ENCODE measurements at places on chromosomes 2 and 18.

- ATAC-seq, result no peak
Measured at GRCh38 chr2:124678043-124678442, 653.0 kb downstream of the CNTNAP5 start.

DNA sequence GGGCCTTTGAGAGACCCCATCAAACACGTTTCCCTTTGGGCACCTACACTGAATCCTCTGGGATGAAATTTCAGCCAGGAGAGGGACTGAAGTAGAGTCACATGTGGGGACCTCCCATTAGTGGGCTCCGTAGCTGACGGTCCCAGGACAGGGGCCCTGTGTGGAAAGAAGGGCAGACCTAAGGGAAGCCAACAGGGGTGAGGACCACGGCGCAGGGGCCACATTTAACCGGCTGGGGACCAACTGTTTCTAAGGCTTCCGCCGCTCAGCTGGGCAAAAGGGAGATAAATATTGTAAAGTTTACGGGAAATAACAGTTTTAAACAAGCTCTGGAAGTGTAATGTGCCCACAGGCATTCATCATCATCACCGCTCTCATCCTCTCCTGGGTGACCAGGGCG lies 42.7 kb downstream of the RRM2 start:
- ATAC-seq, result no peak

DNA sequence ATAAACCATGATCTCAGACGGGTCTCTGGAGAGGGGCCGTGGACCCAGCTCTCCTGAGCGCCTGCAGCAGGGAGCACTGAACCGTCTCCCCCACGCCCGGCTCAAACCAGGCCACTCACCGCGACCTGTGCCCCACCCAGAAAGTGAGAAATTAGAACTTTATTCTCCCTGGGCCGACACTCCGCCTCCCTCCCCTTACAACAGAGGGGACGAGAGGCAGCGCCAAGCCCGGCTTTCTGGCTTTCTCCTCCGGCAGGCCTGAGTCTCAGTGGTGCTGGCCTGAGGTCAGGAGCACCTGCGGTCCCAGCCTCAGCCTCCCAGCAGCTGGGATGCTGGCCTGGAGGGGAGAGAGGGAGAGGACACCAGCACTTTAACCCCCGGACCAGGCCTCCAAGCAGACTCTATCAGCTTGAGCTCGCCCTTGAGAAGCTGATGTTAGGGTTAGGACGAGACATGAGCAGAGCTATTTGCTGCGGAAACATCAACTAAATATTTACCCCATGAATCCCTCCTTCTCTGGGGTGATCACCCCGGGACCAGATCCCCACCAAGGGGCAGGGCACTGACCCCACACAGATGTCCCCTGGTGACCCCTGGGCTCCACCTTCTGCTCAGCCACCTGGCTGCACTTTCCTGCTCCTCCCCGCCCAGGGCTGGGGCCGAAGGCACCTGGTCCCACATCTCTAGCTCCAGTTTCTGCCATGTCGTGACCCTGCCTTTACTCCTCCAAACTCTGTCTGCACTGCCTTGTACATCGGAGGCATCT lies 856.3 kb upstream of the SALL3 start:
- peak; percentile 29 for ATAC-seq

- no peak for ATAC-seq
Measured at GRCh38 chr2:218547511-218547910, 20.6 kb downstream of the USP37 start.

GRCh38 chr2:59630789-59631188 lies 922.7 kb downstream of the BCL11A start:
- no peak for ATAC-seq

- ATAC-seq, result peak; percentile 38
Measured at GRCh38 chr2:46657042-46657504, 177.7 kb downstream of the TMEM247 start.

- ATAC-seq, result peak; percentile 46
Measured at GRCh38 chr2:88735133-88735532, 43.7 kb downstream of the RPIA start.

GRCh38 chr2:234435836-234436481 lies 60.9 kb downstream of the ARL4C start:
- peak; percentile 7 for ATAC-seq

DNA sequence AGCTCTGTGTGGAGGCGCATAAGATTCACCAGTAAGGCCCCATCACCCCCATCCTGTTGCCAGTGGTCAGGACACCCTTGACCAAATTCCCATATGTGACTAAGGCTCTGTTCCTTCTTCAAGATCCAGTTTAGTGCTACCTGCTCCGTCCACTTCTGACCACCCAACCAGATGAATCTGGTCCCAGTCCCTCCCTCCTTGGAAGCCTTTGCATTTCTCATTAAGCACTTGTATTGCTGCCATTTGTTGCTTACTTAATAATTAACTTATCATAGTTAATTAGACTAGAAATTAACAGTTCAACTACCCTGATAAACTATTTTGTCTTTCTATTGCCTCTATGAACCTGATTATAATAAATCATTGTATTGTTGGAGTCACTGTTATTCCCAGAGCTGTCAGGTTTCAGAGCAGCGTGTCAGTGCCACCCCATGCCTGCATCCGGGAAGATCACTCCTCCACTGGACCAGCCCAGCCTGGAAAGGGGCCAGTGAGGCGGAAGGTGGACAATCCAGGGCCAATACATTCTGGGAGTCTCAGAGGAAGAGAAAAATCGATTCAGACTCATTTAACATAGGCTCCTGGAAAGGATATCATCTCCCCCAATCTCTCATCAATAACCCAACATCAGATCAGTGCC lies 9.5 kb upstream of the NAT8 start:
- no peak for ATAC-seq

- ATAC-seq, result no peak
Measured at GRCh38 chr2:227374158-227374557, 4.9 kb downstream of the TM4SF20 start.

DNA sequence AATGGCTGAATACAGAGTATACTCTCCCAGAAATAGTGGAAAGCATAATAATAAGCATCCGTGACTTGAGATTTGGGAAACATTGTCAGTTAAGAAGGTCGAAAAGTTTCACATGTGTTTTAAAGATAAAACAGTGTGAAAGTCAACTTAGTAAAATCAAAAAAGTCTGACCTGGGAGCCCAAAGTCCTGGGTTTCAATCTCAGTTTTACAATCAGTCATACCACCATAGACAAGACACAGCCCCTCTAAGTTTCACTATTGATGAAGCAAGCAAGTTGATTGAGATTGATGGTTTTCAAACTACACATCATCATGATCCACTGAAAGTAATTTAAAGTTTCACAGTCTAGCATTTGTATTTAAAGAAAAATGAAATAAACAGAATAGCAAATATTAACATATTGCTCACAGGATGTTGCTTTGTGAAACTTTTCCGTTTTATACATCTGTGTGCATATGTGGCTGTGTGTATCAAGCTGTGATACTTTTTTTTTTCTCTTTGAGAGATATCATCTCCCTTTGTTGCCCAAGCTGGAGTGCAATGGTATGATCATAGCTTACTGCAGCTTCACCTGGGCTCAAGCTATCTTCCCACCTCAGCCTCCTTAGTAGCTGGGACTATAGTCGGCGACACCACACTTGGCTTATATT lies 71.1 kb downstream of the PIK3C3 start:
- ATAC-seq, result no peak

DNA sequence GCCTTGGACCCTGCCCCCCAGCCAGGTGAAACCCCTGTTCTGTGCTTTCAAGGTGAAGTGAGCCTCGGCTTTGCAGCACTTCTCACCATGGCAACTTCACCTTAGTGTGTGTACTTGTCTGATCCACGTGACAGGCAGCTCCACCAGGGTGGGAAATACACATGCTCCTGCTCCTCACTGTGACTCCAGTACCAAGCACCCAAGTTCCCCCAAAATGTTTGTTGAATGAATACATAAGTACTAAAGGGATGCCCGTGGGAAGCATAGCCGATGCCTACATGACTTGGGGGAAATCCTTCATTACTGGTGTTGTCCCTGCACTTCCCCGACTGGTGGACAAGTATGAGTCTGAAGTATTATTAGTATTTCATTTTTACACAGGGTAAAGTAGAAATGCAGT lies 41.8 kb upstream of the GBX2 start:
- ATAC-seq, result no peak

GRCh38 chr2:159998961-159999360 lies 63.5 kb downstream of the PLA2R1 start:
- ATAC-seq, result peak; percentile 22

- no peak for ATAC-seq
Measured at GRCh38 chr18:77970814-77971213, 721.2 kb downstream of the GALR1 start.

- no peak for ATAC-seq
Measured at GRCh38 chr2:48200620-48201293, 294.5 kb upstream of the FBXO11 start.
